ENCODE measurements at places on chromosomes 3 and 15.
A peak's percentile ranks its signal among the peaks of the same experiment; 100 is the strongest.

DNA sequence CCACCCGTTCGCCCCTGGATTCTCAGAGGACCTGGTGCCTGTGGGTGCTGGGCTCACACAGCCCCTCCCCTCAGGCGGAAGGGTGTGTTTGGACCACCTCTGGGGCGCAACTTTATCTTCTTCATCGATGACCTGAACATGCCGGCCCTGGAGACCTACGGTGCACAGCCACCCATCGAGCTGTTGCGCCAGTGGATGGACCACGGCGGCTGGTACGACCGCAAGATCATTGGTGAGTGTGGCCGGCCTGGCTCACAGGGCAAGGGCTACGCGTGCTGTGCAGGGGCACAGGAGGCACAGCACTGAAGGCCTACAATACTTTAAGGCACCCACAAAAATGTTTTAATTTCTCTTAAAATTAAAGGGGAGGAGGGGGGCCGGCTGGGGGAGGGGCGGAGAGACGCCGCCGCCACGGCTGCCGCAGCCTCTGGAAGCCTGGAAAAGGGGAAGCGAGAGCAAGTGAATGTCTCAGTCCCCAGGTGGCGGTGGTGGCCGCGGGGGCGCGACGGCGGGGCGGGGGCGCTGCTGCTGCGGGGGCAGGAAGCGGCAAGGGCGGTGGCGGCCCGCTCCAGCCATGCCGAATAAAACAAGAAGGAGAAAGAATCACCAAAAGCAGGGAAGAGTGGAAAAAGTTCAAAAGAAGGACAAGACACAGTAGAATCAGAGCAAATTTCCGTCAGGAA lies 56.8 kb downstream of the DNAH1 start:
- DNase-seq: no peak

DNA sequence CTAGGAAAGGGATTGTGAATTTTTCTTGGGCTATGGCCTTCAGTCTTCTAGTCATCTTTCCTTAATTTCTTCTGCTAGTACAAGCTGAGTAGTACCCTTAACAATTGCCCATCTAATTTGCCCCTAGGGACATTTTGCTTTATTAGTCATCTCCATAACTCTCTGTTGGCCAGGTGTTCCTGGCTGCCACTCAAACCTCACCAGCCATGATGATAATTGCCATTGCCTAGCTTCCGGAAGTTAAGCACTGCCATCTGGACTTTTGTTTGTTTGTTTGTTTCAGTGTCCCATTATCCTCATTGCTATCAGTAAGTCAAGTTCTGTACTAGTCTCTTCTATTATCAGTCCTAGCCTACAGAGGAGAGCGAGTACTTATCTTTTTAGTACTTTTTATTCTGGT lies 36.6 kb upstream of the UBL7 start:
- DNase-seq: no peak

DNA sequence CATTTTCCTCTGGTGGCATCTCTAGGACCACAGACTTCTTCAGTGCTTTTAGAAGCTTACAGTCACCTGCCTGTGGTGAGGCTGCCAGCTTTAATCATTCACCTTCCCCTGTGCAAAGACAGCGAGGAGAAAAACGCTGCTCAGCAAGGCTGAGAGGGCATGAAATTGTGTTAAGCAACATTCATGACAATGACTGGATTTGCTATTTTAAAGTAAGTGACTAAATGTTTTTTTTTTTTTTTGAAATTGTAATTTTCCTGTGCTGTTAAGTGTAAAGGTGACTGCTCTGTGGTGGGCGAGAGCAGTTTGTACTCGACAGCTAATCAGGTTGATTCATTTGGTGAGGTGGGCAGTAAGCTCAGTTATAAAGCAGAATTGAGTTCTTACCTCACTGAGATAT lies 240.4 kb downstream of the NSUN3 start:
- peak; percentile 66 for DNase-seq

DNA sequence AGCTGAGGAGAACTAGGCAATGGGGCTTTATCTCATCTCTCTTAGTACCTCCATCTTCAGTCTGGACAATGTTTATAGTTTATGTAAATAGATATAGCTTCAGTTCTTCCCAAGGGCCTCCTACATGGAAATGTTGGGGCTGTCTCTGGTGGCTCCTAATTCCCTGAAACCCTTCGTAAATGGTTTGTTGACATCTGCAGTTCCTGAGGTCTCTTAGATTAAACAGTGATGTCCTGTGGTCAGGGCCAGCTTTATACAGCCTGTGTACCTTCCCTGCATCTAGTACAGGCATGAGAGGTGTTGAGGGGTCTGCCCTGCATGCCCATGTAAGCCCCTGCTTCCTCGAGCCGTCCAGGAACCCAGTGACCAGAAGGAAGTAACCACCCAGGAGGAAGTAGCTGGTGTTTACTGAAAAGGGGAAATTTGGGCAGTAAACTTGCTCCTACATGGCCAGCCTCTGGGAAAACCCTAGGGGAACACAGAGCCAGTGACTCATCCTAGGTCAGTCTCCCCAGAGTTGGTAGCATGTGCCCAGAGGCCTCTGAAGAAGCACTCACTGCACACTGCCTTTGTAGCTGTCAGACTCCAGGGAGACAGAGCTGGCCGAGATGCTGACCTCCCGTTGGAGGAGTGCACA lies 4.7 kb upstream of the TBC1D2B start:
- DNase-seq: no peak

- no peak for DNase-seq
Observed at GRCh38 chr3:13771496-13771895, 108.4 kb downstream of the WNT7A start.

DNA sequence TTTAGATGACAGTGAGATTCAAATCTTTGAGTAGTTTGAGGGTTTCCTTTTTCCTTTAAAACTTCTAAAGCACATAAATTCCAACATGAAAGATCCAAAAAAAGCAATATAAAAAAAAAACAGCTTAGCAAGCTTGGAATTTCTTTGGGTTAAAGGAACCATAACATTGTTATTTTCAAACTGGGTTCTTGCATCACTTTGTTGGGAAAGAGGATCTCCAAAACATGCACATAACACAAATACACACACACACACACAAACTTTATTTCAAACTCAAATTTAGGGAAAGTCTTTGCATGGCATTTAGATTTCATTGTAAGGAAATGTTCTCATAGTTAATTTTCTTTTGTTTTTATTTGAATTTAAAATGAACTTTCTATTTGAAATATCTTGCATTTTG lies 79.2 kb upstream of the COL8A1 start:
- no peak for DNase-seq

DNA sequence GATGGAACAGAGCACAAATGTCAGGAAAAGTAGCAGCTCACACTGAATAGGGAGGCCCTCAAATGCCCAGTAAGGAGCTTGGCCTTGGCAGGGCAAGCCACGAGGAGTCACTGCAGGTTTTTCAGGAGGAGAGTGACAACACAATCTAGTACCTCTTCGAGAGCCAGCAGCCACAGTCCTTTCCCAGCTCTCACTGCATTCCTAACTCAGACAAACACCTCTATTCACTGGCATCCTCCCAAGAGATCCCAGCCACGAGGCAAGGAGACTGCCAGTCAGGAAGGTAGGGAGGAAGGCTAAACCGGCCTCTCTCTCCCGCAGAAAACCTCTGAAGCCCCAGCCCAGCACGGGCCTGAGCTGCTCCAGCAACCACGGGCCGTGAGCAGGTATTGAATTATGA lies 146.0 kb upstream of the SMAD3 start:
- no peak for DNase-seq

DNA sequence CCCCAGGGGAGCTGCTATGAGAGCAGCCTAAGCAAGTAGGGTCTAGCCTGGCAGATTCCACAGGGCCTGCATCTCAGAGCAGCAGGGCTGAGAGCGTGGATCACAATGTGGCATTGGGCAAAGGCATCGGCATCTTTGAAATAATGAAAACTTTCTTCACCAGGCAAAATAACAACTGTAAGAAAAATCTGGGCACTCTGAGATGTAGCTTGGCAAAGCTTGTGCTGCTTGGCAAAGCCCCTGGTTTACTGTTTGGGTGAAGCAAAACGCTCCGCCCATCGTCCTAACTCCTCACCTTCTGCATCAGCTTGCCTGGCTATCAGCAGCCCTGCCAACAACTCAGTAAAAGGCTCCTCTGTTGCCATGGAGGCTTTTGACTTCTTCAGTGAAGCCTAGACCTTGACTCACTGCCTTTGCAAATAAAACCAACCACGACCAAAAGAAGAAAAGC lies 212.8 kb upstream of the EIF1B start:
- peak; percentile 90 for DNase-seq

- no peak for DNase-seq
Observed at GRCh38 chr15:39593071-39593655, 12.3 kb downstream of the THBS1 start.

GRCh38 chr15:69748131-69748530 lies 295.5 kb downstream of the RPLP1 start:
- no peak for DNase-seq

DNA sequence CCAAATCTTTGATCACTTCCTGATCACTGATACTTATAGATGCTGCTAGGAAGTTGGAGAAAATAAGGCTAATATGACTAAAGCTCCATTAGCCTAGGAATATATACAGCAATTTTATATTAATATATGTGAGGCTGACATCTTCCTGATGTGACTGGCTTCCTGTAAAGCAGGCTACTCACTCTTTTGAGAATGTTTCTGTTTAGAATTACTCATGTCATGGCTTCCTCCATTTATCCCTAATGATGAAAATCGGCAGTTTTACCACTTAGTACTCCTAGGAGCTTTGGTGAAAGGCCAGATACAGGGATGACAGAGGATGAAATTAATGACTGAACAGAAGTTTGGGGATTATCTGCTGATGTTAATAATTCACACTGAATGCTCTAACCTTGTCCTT lies 3.9 kb upstream of the MAP1A start:
- no peak for DNase-seq
